Stimulated activated CD8-positive, alpha-beta memory T cell treated with anti-CD3 and anti-CD28 coated beads, Interleukin-12 subunit alpha, Interleukin-12 subunit beta, amount 100 ng/mL, for 1 hour (primary cell): ENCODE measurements at places on chromosomes 3 and 15.

DNA sequence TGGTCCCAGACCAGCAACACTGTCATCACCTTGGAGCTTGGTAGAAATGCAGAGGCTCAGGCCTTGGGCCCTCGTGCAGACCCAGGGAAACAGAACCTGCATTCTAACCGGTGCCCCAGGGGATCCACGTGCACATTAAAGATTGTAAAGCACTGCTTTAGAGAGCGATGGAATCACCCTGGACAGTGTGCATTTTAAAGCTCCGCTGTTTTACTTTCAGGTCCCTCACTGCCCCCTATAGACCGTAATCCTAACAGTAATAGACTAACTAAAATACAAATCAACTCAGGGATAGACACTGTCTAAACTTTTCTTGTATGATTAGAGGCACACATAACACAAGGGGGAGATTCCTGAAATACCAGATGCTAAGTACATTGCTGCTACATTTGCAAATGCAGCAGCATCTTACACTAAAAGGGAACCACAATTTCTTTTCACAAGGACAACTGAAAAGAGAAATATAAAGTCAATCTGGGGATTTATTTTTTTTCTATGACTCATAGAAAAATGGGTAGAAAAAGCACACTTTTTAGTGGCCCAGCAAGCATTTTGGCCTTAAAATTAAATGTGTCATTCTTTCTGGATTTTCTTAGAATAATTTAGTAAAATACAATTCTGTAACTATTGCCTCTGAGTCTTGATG, 10.5 kb upstream of the SH3GL3 start:
- no peak for DNase-seq

GRCh38 chr15:71730277-71731144, 79.8 kb upstream of the NR2E3 start:
- no peak for DNase-seq

- DNase-seq = no peak
These were observed at the start of gene ALDH1A2 for GRCh38 chr15:58065445-58066041. TSS of gene ALDH1A2 (minus strand) at chr15:58065711. CDS start at chr15:58065650, 61 bp downstream.

DNA sequence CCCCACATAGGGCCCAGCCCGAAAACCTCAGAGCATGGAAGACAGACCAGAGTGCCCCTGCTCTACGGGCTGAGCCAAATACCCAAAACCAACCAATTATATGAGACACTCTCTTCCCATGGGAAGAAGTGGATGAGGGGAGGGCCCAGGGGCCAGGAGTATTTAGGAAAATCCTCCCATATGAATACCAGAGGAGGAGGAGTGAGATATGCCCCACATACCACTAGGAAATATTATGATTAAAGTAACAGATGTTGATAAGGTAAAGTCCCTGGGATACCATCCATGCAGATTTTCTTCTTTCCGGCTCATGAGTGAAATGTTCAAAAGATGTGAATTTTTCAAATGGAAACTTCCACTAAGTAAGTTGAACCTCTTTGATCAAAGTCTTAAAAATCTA, 50.4 kb downstream of the MESD start:
- no peak for DNase-seq

DNA sequence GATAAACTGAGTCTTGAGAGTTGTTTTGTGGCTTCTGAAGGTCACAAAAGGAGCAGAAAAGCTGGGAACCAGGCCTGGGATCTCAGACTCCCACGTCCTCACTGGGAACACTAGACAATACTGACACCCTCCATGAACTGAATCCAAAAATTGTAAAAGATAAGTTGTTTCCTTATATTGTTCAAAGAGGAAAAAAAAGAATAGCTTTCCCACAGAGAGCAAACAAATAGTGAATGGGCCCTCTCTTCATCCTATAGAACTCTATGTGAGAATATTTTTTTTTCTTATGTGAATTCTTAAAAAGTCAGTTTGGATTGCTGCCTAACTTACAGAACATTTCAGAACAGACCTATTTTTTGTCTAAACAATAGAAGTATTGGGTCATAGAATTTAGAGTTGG, 203.5 kb downstream of the MECOM start:
- DNase-seq = no peak

- DNase-seq = no peak
These were observed 16.7 kb upstream of the CCDC174 start for GRCh38 chr3:14634763-14635400.

DNA sequence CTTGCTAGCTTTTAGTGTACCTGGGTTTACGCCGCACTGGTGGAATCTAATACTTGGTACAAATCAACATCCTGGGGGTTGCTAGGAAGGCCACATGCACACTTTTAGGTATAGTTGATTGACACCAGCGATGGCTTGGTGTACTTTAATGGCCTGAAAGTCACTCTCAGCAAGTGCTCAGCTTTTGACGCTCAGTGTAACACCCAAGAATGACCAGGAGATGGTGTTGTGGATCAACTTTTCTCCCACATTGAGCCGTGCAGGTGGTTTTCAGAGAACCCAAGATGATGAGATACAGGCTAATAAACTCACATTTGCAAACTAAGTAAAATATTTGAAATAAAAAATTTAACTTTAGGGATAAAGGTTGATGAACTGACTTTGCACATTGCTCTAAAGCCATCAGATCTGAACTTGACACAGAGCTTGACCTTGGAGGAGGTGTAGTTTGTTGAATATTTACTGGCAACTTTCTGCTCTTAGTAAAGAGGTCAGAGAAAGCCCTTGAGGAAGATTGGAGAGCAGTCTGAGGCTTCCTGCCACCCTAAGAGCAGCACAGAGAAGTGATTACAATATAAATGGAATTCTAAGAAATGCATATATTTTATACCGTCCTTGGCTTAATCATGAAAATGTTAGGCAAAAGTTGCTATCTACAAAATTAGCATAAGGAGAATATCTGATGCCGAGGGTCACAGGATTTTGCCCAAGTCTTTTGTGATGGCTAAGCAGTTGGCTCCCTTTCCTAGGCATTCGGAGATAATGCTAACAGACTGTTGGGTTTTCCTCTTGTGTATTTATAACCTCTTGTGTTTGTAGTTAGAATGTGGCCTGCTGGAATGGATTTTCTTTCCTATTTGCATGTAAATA, 143.4 kb upstream of the RASGRP1 start:
- DNase-seq = no peak

GRCh38 chr15:82139823-82140268, 94.0 kb upstream of the MEX3B start:
- DNase-seq = no peak

DNA sequence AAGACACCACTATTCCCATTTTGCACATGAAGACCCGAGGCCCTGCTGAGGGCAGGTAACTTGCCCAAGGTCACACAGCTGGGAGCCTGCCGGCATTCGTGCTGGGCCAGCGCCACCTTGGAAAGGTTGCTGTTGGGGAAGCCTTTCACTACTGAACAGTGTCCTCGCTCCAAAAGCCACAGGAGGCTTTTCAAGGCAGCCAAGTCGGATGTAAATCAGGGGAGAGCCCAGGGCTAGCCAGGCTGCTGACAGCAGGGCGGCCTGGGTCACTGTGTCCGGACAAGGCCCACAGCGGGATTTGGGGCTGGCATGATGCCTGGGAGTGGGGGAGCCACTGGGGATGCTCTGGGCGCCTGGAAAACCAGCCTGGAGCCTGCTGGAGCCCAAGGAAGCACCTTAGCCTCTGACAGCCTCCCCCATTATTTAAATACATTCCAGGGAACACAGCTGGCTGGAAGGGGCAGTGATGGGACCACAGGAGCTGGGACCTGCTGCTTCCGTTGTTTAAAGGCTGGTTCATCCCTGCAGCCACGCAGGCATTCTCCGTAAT, 10.5 kb downstream of the SLC6A6 start:
- no peak for DNase-seq

- no peak for DNase-seq
These were observed 149.2 kb upstream of the TOPAZ1 start for GRCh38 chr3:44092497-44092896.

GRCh38 chr3:192317564-192317963, 409.8 kb downstream of the FGF12 start:
- DNase-seq = no peak

- no peak for DNase-seq
These were observed 749 bp downstream of the SRGAP3 start for GRCh38 chr3:9248522-9249271.

- peak; percentile 64 for DNase-seq
These were observed 20.7 kb downstream of the KLF13 start for GRCh38 chr15:31347067-31347975.

GRCh38 chr3:13532631-13533030, 16.3 kb upstream of the FBLN2 start:
- DNase-seq = no peak

DNA sequence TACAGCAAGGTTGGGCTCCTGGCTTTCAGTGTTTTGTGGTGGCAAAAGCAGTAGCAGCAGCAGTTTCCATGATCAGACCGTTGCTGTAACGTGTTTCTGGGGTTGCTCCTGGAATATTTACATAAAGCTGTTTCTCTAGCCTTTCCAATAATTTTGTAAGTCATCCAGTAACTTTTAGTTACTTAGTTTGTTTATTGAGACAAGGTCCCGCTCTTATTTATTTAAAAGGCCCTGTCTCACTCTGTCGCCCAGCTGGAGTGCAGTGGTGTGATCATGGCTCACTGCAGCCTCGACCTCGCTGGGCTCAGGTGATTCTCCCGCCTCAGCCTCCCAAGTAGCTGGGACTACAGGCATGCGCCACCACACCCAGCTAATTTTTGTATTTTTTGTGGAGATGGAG, 8.8 kb upstream of the MYO5A start:
- DNase-seq = no peak

GRCh38 chr3:129577925-129578786, 28.3 kb downstream of the PLXND1 start:
- DNase-seq = no peak

- no peak for DNase-seq
These were observed 462.2 kb upstream of the MDFIC2 start for GRCh38 chr3:70774641-70775040.

DNA sequence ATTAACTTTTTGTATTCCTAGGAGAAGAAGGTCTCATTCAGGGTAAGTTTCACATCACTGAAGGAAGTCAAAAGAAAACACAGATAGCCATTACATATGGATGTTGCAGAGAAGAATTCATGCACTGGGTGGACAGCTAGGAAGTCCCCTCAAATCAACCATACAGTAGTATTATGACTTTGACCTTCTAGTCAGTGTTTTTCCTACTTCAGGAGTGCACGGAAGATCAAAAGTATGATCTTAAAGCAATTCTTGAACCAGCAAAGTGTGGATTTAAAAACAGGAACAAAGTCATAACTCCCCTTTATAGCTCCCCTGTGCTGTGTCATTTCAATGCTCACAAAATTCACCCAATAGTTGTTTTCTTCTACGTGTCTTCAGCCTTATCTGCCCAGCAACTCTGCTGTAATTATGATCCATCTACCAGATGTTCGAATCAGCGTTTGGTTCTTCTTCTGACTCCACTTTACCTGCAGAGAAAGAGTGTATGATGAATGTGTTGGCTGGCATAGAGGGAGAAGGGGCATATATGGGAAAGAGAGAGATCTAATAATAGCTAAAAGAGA, 118.1 kb upstream of the MEIS2 start:
- no peak for DNase-seq

- DNase-seq = no peak
These were observed 284.8 kb downstream of the OTOL1 start for GRCh38 chr3:161781381-161781780.

DNA sequence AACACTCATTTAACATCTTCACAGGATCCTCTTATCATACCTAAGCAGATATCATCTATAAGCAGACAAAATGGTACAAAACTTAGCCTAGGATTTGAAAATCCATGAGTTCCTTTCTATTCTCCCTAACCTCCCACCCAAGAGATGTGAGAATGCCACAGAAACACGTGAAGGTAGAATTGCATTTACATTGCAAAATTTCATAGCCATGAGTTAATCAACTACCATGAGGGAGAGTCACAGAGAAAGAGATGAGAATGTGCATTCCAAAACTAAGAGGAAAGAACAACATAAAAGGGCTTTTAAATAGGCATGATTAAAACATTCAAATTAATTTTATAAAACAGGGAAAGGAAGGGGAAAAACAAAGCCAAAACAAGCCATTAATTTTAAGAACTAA, 806.2 kb downstream of the NTRK3 start:
- DNase-seq = no peak

- no peak for DNase-seq
These were observed 216.4 kb downstream of the DPH6 start for GRCh38 chr15:35329521-35329961.

DNA sequence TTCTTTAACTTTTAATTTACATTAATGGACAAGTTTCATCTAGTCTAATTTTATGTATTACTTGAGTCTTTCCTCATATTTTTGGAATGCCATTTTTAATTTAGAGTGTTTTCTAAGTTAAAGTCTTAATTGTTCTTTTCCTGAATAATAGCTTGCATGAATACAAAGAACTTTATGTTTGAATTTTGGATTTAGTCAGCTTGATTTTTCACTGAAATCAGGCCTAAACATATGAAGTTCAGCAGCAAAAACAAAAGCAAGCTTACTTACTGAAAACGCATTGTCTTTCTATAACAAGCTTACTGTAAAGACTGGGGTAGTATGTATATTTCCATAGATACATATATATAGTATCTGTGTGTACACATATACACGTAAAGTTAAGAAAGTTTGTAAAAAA, 126.0 kb downstream of the ZBTB20 start:
- no peak for DNase-seq

DNA sequence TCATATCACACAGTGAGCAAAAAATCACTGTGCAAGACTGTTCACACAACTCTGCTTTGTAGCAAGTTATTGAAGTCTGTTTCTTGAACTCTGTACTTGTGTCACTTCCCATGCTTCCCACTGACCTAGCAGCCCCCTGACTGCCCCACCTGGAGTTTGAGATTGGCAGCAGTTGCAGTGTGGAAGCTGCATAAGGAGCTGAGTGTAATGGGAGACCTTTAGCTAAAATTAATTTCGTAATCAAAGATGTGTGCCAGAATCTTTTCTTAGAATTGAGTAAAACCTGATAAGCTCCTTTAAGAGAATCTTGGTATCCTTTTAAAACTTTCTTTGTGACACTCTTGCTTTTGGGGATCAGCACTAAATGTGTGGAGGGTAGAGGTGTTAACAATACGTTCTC, 42.8 kb downstream of the NKIRAS1 start:
- no peak for DNase-seq

- DNase-seq = no peak
These were observed 90.4 kb downstream of the TJP1 start for GRCh38 chr15:29731865-29732264.

GRCh38 chr3:87792198-87792533, 266.6 kb downstream of the CGGBP1 start:
- no peak for DNase-seq

- no peak for DNase-seq
These were observed 116.4 kb downstream of the PDCD6IP start for GRCh38 chr3:33914731-33915379.

DNA sequence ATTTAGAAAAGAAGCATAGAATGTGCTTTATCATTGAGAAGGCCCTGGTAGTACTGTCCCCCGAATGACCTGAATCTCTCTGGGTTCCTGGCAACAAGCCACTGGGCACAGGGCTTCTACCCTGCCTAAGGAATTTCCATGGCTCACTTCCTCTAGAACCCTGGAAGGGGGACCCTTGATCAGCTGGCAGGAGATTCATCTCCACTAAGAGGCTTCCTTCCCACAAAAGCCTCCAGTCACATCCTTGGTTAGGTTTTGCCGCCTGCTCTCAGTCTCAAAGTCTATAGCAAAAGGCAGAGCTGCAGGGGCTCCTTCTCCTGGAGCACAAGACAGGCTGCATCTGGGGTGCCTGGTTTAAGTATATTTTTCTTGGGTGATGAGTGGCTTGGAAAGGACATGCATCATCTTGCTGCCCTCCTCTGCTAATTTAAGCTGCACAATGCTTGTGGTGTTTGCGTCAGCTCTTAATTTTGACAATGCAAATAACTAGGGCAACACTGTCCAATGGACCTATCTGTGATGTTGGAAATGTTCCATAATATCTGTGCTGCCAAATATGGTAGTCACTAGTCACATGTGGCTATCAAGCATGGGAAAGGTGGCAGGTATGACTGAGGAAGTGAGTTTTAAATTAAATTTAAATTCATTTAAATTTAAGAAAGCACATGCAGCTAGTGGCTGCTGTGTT, 33.4 kb upstream of the RARRES1 start:
- DNase-seq = no peak
